ENCODE measurements at places on chromosomes 16 and 17.

DNA sequence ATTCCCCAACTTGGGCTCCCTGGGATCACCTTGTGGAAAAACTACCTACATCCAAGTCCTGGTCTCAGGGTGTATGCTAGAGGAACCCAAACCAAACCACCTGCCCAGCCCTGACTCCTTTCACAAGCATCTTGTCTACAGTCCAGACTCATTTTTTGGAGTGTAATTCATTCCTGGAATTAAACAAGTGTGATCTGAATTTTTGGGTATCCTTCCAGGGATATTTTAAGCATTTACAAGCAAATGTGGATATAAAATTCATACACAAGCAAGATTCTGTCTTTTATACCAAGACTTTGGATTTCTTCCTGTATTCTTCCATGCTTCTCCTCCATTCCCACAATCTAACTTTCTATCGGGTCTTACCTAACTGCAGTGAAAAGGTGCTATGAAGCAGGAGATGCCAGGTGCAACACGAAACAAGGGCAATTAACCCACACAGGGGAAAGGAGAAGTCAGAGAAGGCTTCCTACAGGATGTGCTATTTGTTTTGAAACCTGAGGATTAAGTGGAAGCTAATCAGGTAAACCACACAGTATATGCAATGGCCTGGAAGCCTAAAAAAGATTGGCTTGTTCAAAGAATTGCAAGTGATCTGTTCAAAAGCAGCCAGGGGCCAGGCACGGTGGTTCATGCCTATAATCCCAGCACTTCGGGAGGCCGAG is 417.2 kb upstream of the C16orf82 start:
- no peak for DNase-seq

DNA sequence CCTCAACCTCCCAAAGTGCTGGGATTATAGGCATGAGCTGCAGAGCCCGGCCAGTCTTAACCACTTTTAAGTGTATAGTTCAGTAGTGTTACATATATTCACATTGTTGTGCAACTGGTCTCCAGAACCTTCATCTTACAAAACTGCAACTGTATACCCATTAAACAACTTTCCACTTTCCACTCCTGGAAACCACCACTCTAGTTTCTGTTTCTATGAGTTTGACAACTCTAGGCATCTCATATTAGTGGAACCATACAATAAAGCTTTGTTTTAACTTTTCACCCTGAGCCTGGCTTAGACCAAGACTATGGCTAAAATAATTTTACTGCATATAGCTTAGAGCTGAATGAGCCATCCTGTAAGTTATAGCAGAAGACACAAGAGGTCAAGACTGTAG is 108.0 kb upstream of the GOT2 start:
- DNase-seq = no peak

GRCh38 chr16:62831235-62831850 is 795.1 kb upstream of the CDH8 start:
- DNase-seq = no peak

GRCh38 chr16:4360538-4361021 is 9.5 kb upstream of the PAM16 start:
- DNase-seq = no peak

- no peak for DNase-seq
Observed at GRCh38 chr17:50758989-50759544, 8.3 kb downstream of the ANKRD40CL start.

DNA sequence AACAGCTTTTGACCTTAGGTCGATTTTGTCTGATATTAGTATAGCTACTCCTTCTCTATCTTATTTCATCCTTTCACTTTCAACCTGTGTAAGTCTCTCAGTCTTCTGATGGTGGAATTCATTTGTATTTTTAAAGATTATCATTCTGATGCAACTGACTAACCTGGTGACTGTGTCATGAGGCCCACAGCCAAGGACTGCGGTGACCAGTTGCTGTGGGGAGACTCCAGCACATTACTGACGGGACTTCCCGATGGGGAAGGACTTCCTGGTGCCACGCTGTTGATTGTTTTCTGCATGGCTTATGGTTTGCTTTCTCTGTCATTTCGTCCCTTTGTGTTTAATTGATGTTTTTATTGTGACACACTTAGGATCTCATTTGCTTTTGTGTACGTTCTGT is 34.2 kb downstream of the RMI2 start:
- DNase-seq = no peak

GRCh38 chr16:27127308-27127707 is 60.6 kb downstream of the C16orf82 start:
- DNase-seq = no peak

GRCh38 chr16:59060207-59060606 is 326.1 kb upstream of the GOT2 start:
- no peak for DNase-seq

DNA sequence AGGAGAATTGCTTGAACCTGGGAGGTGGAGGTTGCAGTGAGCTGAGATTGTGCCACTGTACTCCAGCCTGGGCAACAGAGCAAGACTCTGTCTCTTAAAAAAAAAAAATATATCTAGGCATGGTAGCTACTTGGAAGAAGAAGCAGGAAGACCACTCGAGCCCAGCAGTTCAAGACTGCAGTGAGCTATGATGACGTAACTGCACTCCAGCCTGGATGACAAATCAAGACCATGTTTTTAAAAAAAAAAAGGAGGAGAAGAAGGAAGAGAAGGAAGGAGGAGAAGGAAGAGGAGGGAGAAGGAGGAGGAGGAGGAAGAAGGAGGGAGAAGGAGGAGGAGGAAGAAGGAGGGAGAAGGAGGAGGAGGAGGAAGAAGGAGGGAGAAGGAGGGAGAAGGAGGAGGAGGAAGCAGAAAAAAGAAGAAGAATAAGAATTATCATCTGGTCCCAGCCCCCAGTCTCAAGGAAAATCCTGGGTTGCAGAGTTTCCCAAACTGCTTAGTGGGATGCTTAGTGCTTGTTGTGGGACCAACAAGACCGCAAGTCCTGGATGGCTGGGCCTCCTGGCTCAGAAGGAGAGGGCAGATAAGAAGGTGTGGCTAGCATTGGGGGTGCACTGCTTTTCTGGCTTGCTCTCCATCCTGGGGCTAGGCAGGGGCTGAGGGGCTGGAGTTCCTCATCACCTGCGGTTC is 3.7 kb upstream of the DRC7 start:
- DNase-seq = no peak

- no peak for DNase-seq
Observed at GRCh38 chr17:73657473-73658116, 13.3 kb upstream of the SDK2 start.

- DNase-seq = no peak
Observed at GRCh38 chr17:68562736-68563135, 38.4 kb downstream of the FAM20A start.

- no peak for DNase-seq
Observed at GRCh38 chr16:87740909-87741424, 24.8 kb downstream of the KLHDC4 start.

DNA sequence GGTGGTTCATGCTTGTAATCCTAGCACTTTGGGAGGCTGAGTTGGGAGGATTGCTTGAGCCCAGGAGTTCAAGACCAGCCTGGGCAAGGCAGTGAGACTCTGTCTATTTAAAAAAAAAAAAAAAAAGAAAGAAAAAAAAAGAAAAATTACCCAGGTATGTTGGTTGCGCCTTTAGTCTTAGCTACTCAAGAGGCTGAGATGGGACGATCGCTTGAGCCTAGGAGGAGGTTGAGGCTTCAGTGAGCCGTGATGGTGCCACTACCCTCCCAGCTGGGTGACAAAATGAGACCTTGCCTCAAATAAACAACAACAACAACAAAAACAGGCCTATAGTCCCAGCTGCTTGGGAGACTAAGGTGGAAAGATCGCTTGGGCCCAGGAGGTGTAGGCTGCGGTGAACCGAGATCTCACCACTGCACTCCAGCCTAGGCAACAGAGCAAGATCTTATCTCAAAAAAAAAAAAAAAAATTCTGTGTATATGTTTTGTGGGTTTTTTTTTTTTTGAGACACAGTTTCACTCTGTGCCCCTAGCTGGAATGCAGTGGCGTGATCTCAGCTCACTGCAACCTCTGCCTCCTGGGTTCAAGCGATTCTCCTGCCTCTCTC is 12.5 kb upstream of the ANKRD40CL start:
- no peak for DNase-seq

DNA sequence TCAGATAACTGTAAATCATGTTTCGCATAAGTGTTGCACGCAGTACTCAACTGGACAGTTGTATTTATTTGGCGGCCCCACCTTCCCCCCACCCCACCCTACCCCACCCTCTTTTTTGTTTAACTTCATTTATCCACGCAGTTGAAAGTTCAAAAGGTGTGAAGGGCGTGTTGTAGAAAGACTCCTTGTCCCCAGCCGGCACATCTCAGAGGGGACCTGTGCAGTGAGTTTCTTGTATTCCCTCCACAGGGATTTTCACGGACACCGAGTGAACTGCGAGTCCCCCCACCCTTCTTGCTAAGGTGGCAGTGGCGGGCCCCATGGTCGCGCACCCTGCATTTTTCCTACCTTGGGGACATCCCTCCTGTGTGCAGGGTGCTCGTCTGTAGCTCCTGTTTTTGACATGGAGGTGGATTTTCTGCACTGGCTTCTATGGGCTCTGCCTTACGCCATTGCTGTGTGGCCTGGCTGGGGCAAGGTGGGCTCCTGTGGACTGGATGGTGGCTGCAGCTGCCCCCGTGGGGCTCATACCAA is 36.2 kb downstream of the ADCY7 start:
- DNase-seq = no peak

GRCh38 chr17:49887086-49887743 is 39.3 kb upstream of the TAC4 start:
- DNase-seq = no peak

DNA sequence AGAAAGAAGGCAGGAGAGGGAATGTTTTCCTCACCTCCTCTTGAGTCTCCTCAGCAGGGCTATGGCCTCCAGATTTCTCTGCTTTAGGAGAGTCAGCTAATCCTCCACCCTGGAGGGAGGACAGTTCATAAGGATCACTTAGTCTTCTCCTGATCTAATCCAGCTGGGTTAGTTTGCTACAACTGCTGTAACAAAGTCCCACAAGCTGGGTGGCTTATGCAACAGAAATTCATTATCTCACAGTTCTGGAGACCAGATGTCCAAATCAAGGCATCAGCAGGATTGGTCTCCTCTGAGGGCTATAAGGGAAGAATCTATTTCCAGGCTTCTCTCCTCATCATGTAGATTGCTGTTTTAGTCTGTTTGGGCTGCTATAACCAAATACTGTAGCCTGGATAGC is 40.6 kb upstream of the XYLT1 start:
- DNase-seq = no peak

DNA sequence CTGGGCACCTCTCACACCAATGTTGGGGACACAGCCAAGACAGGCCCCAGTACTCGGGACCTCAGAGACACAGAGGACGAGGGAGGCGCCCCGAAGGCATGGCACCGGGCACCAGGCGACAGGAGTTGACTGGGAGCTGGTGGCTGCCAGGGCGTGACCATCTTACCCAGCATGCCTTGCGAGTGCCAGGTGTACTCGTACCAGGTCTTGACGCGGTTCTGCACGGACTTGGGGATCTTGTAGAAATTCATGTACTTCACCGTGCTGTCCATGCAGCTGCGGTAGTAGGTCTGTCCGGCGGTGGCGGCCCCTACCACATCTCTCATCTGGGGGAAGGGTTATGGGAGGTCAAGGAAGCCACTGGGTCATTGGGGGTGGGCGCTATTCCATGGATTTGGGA is 67.3 kb downstream of the CNGB1 start:
- DNase-seq = no peak

GRCh38 chr16:48052731-48053417 is 102.9 kb downstream of the ABCC12 start:
- DNase-seq = no peak

DNA sequence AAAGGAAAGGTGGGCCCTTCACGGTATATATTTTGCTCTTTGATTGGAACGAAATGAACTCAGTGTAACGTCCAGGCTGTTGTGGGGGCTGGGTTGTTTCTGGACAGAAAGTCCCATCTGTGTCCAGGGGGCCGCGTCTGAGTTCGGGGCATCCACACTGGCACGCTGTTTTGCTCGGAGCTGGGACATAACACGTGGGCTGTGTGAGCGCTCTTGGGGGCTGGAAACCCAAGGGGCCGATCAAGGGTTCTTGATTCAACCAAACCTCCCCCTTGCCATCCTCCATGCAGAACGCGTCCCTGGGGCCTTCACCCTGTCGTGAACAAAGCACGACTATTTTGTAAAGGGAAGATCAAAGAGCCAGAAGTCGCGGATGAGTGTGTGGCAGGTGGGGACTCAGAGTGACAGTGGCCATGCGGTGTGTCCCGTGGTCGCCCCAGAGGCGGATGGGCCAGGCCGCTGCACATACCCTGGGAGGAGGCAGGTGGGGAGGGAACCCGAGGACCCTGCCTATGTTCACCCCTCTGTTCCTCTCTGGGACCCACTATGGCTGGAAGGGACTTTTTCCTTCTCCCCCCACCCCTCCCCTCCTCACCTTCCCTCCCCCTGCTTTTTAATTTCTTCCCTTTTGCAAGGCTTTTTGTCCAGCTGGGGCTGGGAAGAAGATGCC is 387.2 kb downstream of the SEC14L1 start:
- no peak for DNase-seq

- DNase-seq = no peak
Observed at GRCh38 chr17:4766201-4766600, 5.5 kb upstream of the TM4SF5 start.

DNA sequence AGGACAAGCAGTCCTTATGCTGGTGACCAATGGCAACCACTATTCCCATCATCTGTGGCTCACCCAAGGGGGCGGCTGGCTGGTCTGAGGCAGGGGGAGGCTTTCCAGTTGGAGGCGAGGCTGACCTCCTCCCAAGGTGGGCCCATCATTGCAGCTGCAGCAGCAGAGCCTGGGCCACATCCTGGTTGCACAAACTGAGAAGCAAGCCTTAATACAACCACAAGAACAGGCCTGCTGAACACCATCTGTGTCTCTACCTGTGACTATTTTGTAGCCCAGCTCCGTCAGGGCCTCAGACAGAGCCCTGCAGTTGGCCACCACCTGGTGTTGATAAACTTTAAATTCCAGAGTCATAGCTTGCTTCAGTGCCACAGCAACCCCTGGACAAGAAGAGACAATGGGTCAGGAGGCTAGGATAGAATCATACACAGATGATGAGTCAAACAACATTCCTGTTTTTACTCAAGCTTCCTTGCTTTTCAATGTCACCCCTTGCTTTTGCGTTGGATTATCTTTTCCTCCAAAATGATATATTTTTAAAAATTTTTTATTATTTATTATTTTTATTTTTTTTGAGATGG is 17.9 kb downstream of the SMCR8 start:
- no peak for DNase-seq

DNA sequence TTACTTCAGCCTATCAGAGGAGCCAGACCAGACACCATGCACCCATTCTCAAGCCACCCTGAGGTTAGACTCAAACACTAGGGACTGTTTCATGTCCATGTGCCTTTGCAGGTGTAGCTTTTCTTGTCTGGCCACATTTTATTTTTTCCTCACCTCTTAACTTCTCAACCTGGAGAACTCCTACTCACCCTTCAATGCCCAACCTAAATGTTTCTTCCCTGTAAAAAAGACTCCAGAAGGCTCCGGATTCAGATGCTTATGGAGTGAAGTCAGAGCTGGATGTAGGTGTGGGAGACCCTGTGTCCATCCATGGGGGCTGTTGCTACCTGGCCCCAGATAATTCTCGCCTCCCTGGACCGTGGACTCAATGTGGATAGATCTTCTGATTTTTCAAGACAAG is 44.0 kb upstream of the NLRP1 start:
- no peak for DNase-seq

Measured in ascending aorta (tissue), 2 donors.